Activated effector memory CD4-positive, alpha-beta T cell treated with anti-CD3 and anti-CD28 coated beads, Interleukin-2, amount 50 U/mL, for 16 hours (primary cell): ENCODE measurements at places on chromosomes 5 and 9.

DNA sequence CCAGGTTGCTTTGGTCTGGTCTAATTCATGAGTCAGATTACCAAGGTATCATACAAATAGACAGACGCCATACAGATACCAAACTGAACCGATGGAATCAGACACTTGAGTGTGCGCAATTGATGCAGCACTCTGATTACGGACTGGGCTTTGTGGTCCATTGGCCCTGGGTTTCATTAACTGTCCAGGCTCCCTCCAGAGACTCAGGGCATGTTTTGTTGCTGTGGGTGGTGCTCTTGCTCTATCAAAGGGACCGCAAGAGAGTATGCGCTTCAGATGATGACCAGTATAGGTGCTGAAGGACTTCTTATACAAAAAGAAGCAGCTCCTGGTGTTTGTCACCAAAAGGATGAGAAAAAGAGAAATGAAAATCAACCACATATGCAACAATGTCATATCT, 36.9 kb upstream of the ANKRD55 start:
- no peak for DNase-seq

DNA sequence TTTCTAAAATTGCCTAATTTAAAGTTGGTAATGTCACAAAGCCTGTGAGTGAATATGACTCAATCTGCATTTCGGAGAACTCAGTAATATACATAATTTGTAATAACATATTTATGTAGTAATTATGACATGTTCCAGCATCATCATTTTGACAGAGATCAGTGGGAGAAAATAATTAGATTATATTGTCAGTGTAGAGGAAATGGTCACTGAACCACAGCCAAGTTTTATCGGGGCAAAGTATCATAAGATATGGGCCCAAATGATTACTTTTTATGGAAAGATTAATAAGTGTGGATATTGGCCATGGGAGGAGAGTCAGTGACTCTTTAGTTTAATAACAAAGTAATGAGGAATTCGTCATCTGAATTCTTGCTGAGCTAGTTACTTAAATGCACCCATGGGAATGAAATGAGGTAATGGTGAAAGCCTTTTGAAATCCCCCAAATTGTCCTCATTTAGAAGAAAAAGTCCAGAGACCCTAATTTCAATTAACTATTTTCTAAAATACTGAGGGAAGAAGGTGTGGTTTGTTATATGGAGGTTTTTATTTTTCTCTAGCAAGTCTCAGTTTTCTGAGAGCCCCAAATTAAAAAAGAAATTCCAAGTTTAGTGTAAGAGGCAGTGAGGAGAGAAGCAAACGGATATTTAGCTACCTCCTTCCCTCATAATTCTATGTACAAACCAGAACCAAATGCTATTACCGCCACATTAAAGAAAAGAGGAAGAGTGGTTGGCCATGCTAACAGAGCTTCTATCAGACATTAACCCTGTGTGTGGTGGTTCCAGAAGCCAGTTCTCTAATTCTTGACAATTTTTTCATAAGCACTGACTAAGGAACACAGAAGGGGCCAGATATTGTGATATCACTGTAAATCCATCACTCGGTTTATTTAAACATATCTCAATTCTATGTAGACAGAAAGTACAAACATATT, 37.7 kb upstream of the MRPS30 start:
- DNase-seq, result no peak

- DNase-seq, result no peak
Observed at GRCh38 chr5:17218353-17219005, 1.0 kb downstream of the BASP1 start.

GRCh38 chr9:120413121-120414048, 166.6 kb downstream of the CDK5RAP2 start:
- DNase-seq, result no peak

DNA sequence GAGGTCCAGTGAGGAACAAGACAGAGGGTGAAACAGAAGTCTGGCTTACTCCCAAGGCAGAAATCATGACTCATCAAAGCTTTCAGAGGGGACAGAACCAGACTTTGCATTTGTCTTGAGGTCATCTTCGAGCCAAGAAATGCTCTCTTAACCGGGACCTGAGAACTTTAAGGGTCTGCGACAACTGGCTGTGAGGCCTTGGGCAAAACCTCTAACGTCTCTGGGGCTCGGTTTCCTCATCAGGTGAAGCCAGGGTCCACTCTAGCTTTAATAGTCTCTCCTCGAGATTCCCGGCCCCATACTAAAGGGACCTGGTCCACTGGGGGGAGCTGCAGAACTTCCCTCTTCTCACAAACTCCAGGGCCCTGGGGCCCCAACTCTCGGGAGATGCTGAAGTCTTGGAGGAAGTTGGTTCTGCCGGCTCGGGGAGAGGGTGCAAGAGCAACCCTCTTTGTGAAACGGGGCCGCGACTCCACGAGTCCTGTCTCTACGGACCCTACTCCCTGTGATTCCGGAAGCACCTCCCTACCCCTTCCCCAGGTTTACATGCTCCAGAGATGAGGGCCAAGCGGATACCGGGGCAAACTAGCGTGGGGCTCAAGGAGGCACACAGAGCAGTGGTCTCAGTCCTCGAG, 2.6 kb downstream of the GLIS3 start:
- DNase-seq, result peak; percentile 65

GRCh38 chr5:116834796-116835515, 260.3 kb upstream of the SEMA6A start:
- no peak for DNase-seq

DNA sequence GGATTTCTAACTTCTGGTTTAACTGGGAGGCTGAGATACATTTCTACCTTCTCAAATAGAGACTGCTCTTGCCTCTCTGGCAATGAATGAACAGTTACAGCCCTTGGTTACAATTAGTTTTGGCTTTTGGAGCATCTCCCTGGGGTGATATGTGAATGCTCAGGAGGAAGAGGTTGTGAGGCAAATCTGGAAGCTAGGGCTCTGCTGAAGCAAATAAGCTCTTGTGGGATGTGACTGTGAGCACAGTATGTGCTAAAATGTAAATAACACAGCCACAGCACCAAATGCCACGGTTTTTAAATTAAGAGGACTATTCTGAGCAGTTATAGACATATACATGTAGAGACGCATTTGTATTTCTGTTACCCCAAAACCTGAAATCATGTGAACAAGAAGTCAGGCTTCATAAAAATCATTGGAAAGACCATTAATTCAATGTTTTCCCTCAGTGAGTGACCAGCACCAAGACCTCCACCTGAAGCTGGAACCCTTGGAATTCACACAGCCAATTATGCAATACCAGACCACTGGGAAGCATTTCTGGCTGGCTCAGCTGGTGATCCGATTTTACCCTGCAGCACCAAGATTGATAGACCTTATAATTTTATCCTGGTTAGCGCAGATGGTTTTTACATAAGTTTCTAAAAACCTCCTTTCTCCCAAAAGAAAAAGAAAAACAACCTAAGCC, 3.0 kb upstream of the SLC44A1 start:
- no peak for DNase-seq
